ENCODE measurements at places on chromosomes 12 and 14.

DNA sequence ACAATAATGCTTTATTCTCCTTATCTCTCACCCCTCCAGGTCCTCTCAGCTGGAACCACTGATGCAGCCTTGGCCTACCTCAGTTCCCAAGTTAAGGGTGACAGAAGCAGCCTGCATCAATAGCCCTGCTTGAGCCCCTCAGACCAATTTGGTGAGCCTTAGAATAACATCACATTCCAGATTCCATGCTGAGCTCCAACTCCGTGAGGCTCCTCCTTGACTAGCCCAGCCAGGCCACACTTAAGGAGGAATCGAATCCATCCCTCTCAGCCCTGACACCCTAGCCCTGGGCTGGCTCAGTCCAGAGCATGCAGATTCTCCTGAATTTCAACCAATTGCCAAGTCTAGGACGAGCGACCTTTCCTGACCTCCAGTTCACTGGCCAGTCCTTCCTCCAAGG is 91.1 kb downstream of the ARMH4 start:
- DNase-seq, result no peak

- no peak for DNase-seq
Measured at GRCh38 chr14:77909911-77910310, 110.0 kb downstream of the ADCK1 start.

- DNase-seq, result no peak
Measured at GRCh38 chr14:64174922-64175782, 119.0 kb downstream of the ESR2 start.

DNA sequence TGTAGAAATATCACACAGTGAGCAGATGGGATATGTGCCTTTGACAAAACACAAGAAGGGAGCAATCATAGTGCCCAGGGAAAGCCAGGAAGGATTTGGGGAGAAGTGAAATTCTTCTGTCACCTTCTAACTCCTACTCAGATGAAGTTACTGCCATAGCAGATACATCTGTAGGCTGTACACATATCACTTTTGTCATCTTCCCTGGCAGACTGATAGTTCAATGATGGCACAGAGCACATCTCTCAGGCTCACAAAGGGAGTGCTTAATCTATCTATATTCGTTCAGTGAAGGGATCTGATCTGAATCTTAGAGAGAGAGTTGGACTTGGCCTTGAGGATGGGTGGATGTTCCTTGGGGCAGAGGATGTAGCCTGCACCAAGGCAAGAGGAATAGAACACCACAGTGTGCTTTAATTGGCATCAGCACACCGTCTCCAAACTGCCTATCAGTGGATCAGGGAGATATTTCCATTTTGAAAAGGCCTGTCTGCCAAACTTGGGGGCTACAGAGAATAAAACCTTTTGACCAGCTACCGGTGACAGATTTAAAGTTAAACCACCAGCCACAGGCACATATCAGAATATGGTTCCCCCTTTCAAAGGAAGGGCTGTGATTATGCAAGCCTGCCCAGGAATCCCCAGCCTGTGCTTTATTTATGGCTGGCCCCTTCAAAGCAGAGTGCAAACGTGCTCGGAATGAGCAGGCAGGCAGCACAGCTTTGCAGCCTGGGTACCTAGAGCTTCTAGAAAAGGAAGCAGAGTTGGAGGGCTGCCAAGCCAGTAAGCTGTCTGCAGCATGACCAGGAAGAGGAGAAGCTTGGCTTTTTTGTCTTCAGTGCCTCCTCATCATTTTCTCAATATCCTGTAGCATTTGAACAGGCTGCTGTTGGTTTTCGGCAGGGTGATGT is 165.5 kb upstream of the DYRK2 start:
- DNase-seq, result peak; percentile 24

DNA sequence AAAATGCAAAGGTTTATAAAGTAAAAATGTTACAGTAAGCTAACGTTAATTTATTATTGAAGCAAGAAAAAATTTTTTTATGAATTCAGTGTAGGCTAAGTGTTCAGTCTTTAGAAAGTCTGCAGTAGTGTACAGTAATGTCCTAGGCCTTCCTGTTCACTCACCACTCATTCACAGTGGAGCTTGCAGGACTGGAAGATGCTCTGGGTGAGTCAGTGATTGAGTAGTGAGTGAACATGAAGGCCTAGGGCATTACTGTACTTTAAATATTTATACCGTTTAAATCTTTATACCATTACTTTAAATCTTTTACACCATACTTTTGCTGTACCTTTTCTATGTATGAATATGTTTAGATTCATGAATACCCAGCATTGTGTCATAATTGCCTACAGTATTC is 120.3 kb upstream of the SLC38A4 start:
- DNase-seq, result peak; percentile 74

- DNase-seq, result no peak
Measured at GRCh38 chr14:100644383-100644782, 57.2 kb upstream of the BEGAIN start.

DNA sequence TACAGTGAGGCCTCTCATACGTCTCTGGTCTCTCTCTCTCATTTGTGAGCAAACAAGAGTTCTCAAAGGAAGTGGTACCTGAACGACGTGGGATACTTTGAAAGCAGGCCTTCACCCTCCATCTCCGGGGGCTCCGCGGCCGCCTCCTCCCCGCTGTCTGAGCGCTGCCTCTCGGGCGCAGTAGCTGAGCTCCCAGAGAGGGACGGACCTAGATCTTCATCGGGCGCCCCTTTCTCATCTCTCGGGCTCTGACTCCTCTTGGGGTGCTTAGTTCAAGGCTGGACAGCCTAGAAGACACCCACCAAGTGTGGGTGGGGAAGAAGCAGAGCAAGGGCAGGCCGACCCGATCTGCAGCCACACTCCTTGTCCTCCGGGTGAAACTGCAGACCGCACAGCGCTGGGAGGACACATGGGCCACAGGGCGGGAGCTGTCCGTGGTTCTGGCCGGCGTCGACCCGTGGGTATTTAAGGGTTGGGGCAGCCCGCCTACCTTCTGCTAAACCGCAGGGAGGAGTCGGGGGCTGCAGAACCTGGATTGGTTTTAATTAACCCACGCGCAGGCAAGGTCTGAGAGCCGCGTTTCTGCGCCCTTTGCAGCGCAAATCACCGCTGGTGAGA is 92.7 kb downstream of the PAH start:
- peak; percentile 14 for DNase-seq
